Activated CD8-positive, alpha-beta memory T cell treated with anti-CD3 and anti-CD28 coated beads for 4 hours (primary cell): ENCODE measurements at places on chromosomes 4 and X.

- DNase-seq = no peak
Observed at GRCh38 chr4:114547340-114548134, 51.1 kb upstream of the UGT8 start.

DNA sequence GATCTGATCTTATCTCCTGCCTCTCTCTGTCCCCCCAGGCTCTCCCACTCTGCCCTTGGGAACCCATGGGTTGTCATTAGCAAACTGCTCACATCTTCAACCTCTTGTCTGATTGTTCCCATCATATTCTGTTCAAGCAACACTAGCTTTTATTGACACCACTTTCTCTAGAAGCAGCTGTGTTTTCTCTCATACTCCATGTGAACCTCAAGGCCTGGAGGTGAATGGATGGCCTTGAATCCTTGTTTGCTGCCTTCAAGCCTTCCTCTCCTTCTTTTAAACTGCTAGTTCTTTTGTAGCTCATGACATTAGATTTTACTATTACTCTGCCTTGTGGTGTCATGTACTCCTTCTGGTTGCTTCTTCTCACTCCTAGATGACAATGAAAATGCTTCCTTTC is 149.5 kb upstream of the WDFY3 start:
- DNase-seq = no peak

DNA sequence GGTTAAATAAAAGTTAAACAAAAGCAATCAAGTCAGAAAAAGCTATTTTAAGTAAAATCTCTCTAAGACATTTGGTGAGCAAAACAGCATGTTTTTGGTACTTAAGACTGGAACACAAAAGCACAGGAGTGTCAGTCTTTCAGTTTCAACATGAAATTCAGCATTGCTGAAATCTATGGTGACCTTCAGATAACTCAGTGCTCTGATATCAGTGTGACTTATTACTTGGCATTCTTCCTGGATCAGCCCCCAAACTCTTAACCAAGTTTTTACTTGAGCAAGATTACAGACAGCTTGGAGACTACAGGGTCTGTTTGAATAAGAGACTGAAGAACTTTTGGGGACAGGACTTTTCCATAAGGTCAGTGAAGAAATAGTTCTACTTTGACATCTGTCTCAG is 437.2 kb downstream of the RAPGEF2 start:
- no peak for DNase-seq

DNA sequence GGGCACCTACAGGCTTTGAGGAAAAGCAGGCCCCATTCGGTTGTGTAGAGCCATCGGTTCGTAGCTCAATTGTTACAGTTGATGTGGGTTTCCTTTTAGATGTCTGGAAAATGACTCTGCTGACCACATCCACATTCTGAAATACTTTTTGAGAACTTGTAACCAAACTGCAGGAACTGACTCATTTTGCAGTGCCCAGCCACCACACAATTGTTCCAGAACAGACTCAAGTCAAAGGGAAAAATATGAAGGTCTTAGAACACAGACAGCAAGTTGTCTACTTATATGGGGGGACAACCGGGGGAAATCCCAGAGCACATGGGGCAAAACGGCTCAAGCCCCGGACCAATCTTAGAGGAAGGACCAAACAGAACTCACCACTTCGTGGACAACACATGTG is 557.6 kb upstream of the DIPK2B start:
- peak; percentile 28 for DNase-seq

DNA sequence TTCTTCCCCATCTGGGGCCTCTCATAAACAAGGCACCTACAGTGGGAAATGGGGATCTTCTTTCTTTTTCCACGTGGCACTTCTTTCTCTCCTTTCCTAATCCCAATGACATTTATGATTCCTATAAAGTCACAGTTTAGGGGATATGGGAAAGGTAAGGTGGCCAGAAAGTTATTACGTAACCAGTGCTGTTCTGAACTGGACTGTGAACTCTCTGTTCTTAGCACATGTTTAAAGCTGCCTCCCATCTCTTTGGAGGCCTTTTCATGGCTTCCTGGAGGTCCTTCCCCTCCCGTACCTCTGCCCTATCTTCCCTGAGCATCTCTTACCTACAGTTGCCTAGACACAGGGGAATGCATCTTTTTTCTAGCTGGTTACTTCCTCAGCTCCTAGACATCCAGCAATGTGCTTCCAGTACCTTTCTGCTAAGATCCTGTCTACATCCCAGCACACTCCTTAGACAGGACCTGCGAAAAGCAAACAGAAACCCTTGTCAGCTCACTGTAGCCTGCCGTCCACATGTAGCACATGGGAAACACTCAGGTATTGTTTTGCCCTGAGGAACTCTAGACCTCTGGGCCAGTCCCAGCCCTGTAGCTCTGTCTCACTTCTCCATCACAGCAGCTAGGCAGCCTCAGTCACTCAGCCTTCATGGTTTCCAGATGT is 195.4 kb downstream of the NWD2 start:
- DNase-seq = no peak

DNA sequence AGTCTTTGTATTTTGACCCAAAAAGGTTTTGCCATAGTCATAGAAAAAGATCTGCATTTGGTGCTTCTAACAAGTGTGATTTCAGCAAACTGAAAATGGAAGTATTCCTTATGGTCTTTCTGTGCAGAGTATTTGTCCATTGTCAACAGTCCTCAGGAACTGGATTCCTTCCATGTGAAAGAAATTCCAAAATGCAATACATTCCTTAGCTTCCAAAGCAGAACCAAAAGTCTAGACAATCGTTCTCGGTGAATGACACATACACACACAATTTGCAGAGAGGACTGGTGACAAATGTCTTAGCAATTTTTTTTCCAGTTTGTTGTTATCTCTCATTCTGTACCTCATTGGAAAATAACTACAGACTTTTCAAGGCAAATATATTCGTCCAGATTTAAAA is 562.2 kb upstream of the SLIT2 start:
- no peak for DNase-seq

- DNase-seq = no peak
Observed at GRCh38 chrX:78333521-78333920, 6.1 kb upstream of the CYSLTR1 start.

- DNase-seq = no peak
Observed at GRCh38 chr4:141131723-141132071, 1.6 kb downstream of the RNF150 start.

- no peak for DNase-seq
Observed at GRCh38 chrX:155086961-155087735, 15.8 kb downstream of the BRCC3 start.

GRCh38 chr4:147793569-147794313 is 61.9 kb downstream of the ARHGAP10 start:
- DNase-seq = no peak

GRCh38 chr4:80566203-80566872 is 230.8 kb downstream of the CFAP299 start:
- DNase-seq = no peak

DNA sequence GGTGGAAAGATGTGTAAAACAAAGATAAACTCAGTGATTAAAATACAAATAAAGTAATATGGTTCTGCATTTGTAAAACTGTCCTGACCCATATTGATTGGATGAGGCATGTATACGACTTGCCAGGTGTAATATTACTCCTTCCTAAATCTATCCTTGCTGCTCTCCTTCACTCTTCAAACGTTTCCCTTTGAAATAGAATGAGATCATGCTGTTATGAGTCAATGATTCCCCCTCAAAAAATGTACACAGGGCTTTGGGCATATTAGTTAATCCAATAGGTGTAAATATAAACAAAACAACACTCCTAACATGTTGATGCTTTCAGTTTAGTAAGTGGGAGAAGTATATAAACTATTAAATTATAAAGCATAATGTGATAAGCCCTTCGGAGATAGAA is 117.4 kb upstream of the GPM6A start:
- no peak for DNase-seq

DNA sequence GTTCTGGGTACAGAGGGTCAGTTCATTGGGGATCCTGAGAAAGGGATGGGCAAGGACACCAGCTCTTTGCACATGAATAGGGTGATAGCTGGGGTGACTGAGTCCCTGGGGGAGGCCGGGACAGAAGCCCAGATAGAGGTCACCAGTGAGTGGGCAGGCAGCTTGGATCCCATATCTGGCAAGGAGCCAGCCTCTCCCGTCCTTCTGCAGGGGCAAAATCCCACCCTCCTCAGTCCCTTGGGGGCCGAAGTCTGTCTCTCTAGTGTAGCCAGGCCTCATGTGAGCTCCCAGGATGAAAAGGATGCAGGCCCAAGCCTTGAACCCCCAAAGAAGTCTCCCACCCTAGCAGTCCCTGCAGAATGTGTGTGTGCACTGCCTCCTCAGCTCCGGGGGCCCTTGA is 16.9 kb upstream of the GAGE10 start:
- no peak for DNase-seq

DNA sequence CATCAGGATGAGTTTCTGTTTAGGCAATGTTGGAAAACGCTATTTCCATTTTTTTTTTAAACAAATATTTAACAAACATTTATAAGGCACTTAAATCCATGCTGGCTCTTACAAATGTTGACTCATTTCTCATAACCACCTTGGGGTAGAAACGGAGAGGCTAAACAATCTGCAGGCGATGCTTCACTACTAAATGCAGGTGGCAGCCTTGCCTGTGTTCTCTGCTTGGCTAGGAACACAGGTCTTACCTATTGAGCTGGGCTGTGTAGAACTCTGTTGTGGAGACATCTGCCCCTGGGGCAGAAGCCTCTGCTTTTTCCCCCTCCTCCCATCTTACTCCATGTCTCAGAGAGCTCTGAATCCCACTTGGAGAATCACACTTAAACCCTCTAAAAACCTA is 1.4 kb upstream of the CXCL1 start:
- no peak for DNase-seq

- DNase-seq = no peak
Observed at GRCh38 chrX:18666614-18667013, 5.3 kb downstream of the RS1 start.

GRCh38 chr4:54063229-54063628 is 1.2 kb downstream of the CHIC2 start:
- no peak for DNase-seq

GRCh38 chr4:71400810-71401209 is 62.0 kb downstream of the SLC4A4 start:
- DNase-seq = no peak

DNA sequence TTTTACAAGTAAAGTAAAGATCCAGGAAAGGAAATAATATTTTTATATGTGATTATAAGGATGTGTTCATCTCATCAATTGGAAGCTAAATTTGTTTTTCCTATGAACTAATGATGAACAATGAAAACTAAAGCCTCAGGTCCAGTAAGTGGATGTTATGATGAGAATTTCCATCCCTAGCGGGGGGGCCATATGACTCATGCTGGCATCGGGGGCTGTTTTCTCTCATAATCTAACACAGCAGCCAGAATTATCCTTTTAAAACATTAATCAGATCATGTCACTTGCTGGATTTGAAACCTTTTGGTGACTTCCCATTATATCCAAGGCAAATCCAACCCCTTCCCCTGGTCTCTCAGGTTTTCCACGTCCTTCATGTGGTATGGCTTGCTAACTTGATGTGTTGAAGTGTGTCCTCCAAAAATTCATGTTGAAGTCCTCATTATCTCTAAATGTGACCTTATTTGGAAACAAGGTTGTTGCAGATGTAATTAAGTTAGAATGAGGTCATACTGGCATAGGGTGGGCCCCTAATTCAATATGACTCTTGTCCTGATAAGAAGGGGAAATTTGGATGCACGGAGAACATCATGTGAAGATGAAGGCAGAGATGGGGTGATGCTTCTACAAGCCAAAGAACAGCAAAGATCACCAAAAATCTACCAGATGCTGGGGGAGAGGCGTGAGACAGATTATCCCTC is 96.8 kb downstream of the AKAP4 start:
- DNase-seq = no peak

DNA sequence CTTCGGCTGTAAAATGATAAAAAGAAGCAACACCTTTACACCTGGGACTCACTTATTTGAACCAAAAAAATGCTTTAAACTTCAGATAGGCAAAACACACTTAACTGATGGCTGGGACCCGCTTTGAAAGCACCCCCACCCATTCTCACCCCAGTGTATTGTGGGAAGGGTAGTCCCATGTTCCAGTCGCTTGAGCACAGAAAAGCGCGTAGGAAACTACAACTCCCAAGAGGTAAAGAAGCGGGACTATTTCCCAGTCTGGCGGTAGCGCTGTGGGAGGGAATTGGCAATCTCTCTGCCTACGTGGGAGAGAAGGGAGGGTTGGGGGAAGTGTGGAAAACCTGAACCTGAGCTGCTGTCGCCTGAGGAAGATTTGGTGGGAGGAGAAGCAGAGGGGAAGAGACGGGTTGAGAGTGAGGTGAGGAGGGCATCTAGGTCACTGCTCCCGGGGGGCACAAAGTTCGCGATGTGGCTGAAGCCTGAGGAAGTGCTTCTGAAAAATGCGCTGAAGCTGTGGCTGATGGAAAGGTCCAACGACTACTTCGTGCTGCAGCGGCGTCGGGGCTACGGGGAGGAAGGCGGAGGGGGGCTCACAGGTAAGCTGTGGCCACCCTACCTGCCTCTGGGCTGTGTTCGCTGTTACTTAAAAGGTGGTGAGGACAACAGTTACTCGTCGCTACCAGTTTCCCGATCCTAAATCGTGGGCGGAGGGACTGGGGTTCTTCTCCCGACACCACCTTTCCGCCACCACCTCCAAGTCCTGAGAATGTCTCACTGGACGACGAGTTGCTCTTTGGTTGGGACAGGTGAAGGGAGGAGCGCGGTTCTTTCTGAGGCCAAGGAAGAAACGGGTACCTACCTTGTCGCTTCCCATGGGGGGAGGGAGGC is at the start of gene TBC1D8B:
TBC1D8B (plus strand) TSS at position 286 of the 888 bp plus-strand sequence; CDS start at position 467, 181 bp downstream.
- no peak for DNase-seq

- DNase-seq = no peak
Observed at GRCh38 chrX:148268673-148269072, 231.7 kb upstream of the AFF2 start.

GRCh38 chrX:82703551-82703950 is 804.5 kb upstream of the POU3F4 start:
- DNase-seq = no peak

DNA sequence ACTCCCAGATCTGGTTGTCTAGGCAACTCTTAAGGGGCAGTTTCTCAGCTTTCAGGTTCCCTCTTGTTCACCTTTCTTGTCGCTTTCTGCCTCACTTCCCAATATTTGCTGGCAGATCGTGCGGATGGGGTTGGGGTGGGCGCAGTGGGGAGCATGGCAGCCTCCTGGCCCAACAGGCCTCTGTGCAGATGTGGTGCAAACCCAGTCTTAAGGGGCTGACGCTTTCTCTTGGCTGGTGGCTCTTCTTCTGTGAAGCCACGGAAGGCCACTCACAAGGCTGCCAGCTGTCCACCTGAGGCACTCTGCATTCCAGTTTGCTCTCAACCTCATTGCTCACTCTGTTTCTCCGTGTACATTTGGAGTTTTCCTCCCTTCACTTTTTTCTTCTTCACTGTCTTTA is 61.7 kb downstream of the NBDY start:
- DNase-seq = no peak

DNA sequence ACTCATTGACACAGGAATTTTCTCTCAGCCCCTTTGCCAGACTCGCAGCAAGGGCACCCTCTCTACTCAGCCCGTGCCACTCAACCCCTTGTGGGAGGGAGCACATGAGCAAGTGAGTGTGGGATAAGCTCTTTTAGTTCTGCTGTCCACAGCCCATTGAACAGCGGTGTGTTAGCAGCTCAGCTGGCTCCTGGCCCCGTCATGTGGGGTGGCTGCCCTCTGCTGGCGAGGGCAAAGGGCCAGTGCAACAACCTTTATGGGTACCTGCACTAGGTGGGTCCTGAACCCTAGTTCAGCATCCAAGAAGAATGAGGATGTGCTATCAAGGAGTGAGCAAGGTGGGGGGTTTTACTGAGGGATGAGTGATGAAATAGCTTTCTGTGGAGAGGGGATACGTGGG is 85.0 kb upstream of the ZNF81 start:
- no peak for DNase-seq
